Ureter (tissue), 1 donor: ENCODE measurements at places on chromosomes 1 and 21.

GRCh38 chr1:179817789-179818188, 59.8 kb downstream of the TOR1AIP2 start:
- DNase-seq, result no peak

- no peak for DNase-seq
Measured at GRCh38 chr1:244214009-244214967, 163.2 kb downstream of the ZBTB18 start.

DNA sequence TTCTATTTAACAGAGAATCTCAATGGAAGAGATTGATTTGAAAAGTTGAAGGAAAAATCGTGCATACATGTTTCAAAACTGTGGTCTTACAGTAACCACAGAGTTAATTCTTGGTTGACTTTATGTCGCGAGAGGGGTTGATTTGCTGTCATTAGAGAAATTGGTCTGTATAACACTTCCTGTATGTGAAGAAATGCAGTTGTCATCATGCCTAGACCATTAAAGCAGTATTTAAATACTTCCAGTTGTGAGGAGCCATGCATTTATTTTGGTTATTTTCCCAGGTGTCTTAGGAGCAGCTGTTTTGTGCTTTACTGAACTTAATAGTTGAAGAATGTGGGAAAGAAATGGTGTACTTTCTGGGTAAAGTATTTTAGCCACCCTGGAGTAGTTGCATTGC, 76.2 kb downstream of the NFIA start:
- DNase-seq, result no peak

- DNase-seq, result no peak
Measured at GRCh38 chr1:38371505-38371844, 324.9 kb upstream of the POU3F1 start.

DNA sequence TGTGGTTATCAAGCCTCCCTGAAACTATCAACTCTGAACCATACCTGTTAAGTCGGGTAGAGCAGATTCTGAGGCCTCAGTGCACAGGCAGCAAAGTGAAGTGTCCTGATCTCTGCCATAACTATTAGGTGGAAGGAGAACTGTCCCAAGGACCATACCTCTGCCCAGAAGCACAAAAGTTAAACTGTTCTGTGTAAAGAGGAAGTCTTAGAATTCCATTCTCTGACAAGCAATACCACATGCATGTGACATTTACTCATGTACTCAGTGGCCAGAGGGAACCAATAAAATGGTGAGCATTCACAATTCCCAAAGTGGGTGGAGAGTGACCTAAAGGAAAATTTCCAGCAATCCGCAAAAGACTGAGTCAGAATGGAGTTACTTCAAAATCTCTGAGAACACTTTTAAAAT, 61.0 kb downstream of the TOR3A start:
- no peak for DNase-seq

DNA sequence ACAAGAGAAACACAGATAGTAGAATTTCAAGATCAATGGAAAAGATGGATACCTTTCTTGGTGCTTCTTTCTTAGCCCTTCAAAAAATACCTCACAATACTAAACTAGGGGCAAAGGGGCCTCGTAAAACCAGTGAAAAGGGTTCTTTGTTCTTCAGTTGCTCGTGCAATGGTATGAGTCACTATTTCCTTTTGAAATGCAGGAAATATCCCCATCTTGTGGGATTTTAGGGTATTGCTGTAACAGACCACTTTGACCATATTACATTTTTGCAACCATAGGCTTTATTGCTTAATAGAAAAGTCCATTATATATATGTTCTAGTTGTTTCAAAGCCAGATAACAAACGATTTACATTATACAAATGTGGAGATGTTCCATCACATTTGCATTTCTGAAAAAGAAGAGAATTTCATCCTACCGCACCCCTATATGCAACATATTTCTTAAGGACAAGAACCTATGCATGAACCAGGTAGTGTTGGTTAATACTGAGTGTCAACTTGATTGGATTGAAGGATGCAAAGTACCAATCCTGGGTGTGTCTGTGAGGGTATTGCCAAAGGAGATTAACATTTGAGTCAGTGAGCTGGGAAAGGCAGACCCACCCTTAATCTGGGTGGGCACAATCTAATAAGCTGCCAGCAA, 88.6 kb upstream of the PKN2 start:
- DNase-seq, result no peak

DNA sequence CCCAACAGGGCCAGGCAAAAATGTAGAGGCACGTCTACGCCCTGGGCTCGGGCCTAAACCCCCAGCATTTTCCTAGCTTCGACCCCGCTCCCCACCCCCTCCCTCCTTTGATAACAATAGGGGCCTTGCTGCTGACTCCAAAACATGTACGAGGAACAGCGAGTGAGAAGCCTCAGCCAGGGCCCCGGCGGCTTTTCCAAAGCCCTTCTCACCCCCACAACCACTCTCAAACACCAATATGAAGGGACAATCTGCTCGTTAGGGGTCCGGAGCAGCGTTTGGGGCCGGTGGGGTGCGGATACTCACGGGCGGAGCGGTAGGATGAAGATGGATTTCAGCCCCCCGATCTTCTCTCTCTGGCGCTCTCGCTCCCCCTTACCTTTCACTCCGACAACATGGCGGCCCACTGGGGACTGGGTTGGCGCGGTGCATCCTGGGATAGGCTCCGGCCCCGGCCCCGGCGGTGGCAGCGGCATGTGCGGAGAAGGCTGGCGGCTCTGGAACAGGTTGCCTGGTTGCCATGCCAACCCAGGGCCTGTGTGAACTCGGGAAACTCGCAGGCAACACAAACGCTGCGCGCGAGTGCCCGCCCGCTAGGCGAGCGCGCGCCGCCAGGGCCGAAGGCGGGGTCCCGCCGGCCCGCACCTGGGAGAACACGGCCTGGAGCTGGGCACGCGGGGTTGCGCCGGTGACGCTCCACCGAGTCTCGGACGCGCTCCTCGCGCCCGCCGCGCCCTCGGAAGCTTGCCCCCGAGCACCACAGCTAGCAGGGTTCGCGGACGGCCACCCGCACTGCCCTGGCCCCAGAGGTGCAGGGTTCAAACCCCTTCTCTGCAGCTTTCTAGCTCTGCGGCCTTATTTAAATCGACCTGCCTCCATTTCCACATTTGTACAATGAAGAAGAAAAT, at the start of gene PUM1:
Gene PUM1 (minus strand): TSS at position 408 of the 908 bp plus-strand sequence. CDS start 6,151 bp downstream, outside the sequence.
- peak; percentile 98 for DNase-seq

GRCh38 chr1:154442006-154442740, 37.0 kb downstream of the IL6R start:
- DNase-seq, result no peak

DNA sequence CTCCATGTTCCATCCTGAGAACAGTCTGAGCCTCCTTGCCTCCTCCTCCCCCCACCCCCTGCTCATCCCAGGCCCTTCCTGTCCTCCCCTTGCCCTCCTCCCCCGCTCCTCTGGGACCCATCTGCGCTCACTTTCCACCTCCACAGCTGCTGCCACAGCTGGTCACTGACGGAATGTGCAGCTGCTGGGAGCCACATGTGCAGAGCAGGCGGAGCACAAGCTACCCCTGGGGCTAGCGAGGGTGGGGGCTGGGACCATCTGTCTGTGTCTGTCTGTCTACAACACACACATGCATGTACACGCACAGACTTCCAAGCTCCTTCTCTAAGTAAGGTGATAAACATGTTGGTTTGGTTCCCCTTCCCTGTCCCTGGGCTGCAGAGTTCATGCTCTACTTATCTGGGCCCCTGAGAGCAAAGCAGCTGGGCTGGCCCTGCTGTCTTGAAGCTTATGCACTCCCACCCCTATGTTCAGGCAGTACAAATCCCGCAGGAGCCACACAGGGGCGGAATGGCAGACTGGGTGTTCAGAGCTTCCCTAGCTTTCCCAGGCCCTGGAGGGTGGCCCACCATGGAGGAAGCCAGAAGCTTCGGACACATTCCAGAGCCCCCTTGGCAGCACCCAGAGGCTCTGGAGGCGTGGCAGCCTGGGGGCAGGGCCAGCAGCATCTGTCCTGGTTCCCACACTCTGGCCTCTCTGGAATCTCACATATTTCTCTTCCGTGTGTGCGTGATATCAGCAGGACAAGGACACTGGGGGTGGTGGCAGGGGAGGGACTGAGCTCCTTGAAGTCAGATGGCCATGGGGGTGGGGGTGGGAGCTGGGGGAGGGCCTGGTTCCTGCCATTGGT, 7.0 kb upstream of the HEYL start:
- DNase-seq, result peak; percentile 52

GRCh38 chr1:168312718-168313604, 32.3 kb downstream of the TBX19 start:
- no peak for DNase-seq

DNA sequence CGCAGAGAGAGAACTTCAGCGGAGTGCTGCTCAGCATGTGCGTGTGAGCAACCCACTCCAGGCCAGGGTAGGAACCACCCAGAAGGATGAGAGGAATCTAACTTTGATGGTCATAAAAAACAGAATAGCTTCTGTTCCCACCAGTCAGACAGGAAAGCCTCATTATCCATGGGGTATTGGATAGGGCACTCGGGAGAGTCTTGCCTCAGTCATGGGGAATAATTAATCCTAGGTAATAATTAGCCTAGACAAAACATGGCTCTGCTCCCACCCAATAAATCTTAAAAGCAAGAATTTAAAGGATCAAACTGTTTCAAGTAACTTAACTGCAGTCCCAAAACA, 35.3 kb downstream of the LDLRAD1 start:
- no peak for DNase-seq

DNA sequence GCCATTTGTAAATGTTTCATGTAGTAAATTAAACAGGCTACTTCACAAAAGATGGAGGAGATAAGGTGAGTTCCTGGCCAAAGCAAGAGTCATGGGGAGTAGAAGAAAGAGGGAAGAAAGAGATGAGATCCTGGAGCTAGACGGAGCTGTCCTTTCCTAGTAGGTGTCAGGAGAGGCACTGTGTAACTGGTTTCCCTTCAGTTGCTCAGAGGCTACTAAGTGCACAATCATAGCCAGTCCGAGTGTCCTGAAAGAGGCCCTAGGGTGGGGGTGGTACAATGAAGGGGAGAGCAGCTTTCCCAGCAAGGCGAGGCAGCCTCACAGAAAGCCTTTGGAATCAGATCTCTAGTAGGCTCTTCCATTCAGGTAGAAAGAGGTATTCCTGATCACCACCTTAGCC, 390.9 kb downstream of the KCNH1 start:
- no peak for DNase-seq

DNA sequence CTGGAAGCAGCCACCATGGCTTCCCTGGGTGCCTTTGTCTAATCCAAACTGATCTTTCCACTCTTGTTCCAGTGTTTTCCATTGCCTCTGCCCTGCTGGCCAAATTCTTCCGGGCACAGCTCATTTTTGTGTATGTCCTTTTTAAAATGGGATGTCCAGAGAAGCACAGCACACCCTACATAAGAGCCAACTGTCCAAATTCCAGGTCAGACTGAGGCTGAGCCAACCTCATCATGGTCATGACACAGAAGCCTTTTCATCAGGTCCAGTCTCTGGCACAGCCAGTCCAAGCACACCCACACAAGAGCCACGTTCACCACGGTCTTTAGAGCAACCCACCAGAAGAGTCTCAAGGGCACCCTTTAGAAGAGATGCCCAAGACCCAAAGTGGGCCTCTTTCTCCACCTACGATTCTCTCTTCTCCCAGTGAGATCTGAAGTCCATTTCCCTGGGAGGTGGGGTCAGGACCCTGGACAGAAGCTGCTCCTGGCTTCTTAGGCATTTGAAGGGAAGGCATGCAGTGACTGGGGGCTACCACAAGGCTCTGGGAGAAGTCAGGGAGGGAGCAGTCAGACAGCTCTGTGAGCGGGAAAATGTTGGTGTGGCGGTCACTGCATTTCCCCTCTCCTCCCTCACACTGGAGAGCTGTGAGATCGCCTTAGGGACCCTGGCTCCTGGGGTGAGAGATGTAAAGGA, 53.2 kb downstream of the SYT2 start:
- DNase-seq, result no peak

DNA sequence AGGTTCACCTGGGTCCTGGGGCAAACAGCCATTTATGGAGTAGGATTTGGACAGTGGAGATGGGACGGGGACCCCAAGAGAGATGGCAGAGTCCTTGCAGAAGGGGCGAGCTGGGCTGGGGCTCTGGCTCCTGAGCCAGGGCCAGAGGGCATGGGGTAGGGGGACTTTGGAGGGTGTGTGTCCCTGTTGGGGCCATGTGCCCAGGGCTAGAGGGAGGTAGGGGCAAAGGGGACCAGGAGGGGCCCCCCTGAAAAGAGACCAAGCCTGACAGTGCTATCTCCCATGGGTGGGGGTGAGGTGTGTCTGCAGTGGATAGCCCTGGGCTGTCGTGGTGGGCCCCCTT, 92.3 kb downstream of the TRIM11 start:
- DNase-seq, result peak; percentile 36

DNA sequence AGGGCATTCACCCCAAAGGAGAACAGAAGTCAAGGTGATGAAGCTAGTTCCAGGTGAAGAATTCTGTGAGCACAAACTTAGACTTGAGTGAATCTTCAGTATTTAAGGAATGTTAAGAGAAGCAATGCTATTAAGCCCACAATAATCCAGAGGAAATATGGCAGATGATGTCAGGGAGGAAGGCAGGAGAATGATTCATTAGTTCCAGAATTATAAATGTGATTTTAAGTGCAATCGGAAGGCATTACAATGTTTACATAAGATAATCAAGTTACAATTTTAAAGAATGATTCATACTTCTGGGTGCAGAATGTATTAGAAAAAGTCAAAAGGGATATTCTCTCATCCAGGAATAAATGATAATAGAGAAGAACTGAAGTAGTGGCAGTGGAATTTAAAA, 545.2 kb upstream of the BRINP3 start:
- no peak for DNase-seq

DNA sequence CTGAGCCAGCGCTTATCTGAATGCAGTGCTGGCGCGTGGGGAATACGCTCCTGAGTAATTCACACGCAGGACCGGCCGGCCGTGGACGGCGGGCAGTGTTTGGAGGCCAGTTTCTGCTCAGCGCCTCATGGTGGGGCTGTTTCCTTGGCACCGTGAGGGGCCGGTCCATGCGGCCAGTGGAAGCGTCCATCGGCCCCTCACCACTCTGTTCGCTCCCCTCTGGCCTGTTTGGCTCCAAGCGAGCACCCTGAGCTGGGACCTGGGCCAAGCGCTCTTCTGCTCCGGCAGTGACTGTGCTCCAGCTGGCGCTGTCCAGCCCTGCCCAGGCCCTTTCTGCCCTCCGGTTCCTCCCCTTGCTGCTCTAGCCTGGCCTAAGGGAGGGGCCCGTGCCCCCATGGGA, 16.3 kb upstream of the PLCH2 start:
- DNase-seq, result no peak

GRCh38 chr1:167697667-167698141, 24.1 kb upstream of the MPZL1 start:
- peak; percentile 71 for DNase-seq

GRCh38 chr1:119815361-119815760, 4.1 kb upstream of the REG4 start:
- DNase-seq, result no peak

DNA sequence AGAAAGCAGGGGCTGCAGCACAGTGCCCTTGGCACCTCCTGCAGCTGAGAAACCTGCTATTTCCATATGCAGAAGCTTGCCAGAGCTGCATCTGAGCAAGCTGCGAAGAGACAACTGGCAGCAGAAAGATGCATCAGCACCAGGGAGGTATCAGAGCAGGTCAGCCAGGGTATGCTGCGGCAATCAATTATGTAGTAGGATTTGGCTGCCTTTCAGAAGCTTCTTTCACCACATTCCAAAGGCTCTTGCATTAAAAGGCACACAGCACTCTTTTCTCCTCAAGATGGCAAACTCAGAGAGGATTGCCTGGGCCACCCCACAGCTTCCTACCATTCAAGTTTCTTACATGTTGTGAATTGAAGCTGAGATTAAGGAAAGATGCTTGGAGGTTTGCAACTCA, 47.6 kb upstream of the RAP1A start:
- no peak for DNase-seq
